ENCODE measurements at places on chromosomes 6 and 20.

- no peak for DNase-seq
Observed at GRCh38 chr20:1533059-1533458, 24.4 kb downstream of the SIRPD start.

DNA sequence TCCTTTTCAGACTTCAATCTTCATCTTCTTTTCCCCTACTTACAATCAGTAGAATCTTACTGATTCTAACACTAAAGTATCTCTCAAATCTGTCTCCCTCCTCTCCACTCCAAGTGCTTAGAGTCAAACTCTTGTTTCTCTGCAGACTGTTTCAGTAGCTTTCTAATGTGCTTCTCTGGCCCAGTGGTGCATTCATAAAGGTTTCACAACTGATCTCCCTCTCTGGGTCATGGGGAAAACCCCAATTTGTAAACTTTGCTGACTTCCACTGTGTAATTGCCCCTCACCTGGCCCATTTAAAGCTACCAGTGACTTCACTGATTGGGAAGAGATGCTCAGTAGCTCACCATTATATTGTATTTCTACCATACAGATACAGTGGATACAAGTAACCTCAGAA, 183.6 kb downstream of the FAXC start:
- DNase-seq: no peak

DNA sequence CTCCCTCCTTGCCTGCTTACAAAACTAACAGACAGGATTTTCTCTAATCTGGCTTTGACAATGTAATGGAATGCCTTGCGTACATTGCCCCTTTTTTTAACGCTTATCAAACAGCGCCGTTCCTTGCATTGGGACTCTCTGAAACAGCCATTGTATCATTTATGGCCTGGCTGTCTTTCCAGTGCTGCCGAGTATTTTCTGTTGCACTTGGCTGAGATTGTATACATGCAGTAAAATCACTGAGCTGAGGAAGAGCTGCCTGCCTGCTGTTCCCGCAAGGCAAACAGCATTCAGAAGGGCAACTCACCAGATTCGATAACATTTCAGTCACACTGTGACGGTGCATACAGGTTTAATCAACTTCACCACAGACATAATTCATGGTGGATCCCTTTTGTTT, 106.0 kb downstream of the SH3BGRL2 start:
- no peak for DNase-seq

DNA sequence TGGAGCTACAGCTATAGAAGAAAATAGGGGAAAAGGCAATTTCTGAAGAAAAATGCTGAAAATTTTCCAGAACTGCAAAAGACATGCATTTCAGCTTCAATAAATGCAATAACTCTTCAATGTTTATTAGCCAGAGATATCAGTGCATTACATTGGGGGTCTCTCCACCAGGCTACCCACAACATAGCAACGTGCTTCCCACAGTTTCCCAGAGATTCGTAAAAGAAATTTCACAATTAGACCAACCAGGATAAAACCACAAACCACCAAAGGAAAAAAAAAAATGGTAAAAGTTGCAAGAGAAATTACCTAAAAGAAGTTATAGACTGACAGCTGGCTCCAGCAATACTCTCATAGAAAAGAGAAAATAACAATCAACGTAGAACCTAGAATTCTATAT, 16.0 kb downstream of the LY86 start:
- no peak for DNase-seq

DNA sequence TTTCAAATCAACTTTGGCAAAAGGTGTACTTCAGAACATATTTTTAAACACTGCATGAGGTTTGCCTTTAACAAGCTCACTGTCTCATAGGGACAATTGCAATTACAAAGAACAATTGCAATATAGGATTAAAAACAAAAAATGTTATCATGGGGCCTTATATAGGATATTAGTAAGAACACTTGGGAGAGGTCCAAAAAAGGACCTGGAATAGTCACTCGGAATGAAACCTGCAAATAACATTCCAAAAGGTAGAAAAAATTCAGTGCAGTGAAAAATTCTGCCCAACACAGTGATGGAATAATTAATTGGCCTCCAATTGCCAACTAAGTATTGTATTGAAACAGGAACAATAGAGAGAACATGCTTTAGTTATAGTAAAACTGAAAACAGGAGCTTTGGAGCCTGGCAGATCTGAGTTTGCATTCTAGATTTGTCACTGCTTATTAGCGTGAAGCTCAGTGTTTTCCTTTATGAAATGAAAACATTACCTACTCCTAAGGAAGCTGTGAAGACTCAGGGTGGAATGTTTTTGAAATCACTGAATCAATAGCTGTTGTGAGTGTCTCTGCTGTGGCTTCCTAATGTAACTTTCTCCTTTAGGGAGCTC, 172.6 kb upstream of the BMP5 start:
- no peak for DNase-seq

GRCh38 chr6:166618866-166619761, 7.9 kb downstream of the RPS6KA2 start:
- no peak for DNase-seq

GRCh38 chr6:135789375-135790050, 62.0 kb upstream of the PDE7B start:
- no peak for DNase-seq

DNA sequence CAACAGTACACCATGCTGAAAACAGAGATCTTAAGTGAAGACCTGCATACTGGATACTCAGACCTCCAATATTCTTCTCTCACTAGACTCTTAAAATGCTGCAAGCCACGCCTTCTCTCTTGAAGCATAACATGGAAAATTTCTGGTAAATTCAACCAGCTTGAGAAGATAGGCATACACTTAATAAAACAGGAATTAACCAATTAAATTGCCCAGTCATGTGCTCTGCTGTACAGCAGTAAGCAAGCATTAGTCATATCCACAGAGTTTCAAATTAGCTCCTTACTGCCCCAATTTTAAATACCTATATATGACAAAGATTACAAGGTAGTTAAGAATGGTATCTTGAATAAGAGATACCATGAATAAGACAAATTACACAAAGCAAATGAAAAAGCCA, 53.8 kb downstream of the C6orf58 start:
- no peak for DNase-seq

DNA sequence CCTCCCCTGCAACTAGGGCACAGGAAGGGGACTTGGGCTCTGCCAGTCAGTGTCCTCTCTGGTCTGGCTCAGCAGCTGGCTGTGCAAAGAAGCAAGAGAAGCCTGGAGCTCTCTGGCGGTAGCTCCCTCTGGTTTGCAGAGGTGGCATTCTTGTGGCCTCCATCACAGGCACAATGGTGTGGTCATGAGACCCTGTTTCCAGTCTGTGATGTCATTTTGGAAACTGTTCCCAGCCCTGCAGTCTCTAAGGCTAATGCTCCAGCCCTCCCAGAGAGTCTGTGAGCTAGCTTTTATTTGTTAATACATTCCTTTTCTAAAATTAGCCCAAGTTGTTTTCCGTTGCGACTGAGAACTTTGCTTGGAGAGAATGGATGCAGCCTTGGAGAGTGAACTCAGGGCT, 69.5 kb upstream of the FOXQ1 start:
- no peak for DNase-seq

DNA sequence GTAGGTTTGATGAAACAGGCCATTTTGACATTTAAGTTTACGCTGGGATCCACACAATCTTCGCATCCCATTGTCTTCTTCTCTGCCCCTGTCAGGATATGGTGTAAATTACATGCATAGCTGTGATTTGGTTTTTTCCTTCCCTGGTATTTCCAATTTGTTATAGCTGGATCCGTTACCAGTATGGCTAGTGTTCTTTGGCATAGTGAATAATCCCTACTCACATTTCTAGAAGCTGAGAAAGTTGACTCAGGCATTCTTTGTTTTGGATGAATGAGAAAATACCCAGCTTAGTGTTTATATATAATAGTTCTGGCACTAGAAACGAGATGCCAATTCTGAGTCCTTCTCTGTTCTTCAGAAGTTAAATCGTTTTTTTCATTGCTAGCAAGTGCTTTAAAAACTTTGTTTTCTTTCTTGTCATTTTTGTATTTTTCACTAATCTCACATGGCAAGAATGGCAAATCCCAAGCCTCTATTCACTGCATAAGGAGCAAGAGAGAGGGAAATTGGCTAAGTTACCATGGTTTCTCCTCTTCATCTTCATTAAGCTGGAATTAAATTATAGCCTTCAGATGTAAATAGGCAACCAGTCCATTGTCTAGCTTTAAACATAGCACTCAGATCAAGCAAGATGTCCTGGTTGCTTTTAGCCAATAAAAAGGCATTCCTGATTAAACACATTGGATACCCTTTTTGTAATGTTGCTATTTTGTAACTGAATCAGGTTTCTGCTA, 91.9 kb upstream of the LAMP5 start:
- no peak for DNase-seq

DNA sequence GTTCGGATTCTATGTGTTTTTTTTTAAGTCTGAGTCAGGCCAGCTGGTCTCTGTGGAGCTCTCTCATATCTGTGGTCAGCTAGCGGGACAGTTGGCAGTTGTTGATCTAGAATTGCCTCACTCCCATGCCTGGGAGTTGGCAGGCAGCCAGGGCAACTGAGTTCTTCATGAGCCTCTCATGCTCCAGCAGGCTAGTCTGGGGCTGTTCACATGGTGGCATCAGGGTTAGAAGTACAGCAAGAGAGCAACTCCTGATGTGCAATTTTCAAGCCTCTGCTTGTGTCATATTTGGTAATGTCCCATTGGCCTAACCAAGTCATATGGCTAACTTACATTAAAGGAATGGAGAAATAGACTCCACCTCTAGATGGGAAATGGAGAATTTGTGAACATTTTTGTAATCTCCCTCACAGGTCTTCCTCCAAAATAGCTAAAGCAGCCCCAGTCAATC, 6.7 kb upstream of the IFT52 start:
- DNase-seq: no peak

- no peak for DNase-seq
Observed at GRCh38 chr20:33262658-33263065, 20.4 kb upstream of the BPIFB1 start.

GRCh38 chr20:14570811-14571210, 233.4 kb upstream of the FLRT3 start:
- DNase-seq: no peak

DNA sequence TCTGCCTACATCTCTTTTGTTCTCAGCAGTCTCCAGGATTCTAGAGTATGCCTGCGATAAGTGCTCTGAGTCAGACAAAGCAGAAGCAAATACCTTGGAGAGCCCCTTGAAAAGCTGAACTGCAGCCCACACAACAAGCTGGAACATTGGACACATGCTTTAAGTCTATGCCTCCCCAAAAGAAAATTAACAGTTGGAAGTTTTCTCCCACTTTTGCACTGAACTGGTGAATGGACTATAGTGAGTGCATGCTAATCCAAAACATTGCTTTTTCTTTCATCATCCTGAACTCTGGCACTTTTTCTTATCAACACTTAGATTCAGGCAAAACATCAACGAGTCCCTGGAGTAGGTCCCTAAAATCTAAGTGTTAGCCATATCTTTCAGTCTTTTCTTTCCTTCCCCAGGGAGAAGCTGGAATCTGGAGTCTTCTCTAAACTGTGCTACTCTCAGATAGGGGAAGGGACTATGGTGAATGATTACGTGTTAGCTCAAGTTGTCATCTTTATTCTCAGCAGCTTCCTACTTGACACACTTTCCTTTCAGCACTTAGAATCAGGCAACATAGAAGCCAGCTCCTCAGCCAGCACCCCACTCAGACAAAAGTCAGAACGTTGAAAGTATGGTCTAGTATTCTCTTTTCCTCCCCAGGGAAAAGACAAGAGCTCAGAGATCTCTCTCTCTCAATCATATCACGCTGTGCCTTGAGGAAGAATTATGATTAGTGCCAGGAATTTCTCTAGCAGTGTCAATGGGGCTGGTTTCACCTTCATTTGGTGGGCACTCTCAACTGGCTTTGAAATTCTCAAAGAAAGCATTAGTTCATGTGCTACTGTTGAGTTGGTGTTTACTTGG, 811.0 kb upstream of the GJE1 start:
- no peak for DNase-seq

- no peak for DNase-seq
Observed at GRCh38 chr6:137413482-137413881, 80.7 kb downstream of the OLIG3 start.

DNA sequence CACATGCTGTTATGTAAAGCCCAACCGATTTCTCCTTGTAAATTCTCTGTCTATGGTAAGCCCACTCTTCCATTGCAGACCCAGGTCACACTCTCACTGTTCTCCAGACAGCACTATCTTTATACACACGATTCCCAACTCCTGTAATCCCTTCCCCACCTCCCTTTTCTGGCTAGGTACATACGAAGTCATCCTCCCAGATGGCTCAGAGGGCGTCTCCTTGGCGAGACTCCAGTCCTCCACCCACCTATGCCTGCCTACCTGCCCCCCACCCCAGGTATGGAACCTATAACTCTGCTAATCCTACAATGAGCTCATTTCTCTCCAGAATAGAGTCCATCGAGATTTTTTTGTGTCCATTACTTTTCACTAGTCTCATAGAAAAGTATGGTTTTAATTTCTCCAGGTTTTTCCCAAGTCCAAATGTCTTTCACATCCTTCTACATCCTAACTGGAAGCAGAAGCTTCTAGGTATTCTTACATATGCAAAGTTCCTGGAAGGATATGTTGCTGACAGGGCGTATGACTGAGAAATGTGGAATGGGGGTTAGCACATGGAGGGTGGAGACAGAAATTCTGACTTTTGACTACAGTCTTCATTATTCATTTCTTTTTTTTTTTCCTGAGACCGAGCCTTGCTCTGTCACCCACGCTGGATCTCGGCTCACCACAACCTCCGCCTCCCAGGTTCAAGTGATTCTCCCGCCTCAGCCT, 22.8 kb downstream of the SCML4 start:
- DNase-seq: no peak

DNA sequence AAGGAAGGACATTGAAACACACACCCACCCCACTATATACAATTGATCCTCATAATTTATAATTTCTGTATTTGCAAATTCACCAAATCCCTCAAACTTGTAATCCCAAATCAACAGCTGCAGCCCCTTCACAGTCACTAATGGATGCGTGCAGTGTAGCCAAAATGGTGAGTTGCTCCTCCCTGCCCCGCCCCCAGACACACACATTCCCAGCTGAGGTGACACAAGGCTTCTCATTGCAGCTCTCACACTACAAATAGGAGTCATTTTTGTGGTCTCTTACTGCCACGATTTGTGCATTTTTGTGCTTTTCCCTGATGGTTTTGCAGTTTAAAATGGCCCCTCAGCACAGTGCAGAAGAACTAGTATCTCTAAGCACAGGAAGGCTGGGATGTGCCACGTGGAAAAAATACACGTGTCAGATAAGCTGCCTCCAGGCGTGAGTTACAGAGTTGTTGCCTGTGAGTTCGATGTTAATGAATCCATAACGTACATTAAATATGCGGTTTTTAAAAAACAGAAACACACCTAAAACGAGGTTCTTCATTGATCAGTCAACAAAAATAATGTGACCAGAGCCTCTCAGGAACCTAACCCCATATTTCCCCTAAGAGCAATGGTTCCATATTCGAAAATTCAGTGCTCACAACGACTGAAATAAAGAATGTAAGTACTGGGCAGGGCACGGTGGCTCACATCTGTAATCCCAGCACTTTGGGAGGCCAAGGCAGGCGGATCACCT, 8.2 kb downstream of the ATP9A start:
- no peak for DNase-seq

GRCh38 chr20:4916971-4917881, 84.1 kb downstream of the SLC23A2 start:
- no peak for DNase-seq

- no peak for DNase-seq
Observed at GRCh38 chr6:105024803-105025202, 67.9 kb downstream of the LIN28B start.
